ENCODE measurements at places on chromosomes 7 and 10. TPM values are rescaled to one million over a fixed set of nuclear protein-coding genes. Genes with fewer than 3 reads are reported as not detected.

The RNF133 gene
- not detected for polyA plus RNA-seq

DNA sequence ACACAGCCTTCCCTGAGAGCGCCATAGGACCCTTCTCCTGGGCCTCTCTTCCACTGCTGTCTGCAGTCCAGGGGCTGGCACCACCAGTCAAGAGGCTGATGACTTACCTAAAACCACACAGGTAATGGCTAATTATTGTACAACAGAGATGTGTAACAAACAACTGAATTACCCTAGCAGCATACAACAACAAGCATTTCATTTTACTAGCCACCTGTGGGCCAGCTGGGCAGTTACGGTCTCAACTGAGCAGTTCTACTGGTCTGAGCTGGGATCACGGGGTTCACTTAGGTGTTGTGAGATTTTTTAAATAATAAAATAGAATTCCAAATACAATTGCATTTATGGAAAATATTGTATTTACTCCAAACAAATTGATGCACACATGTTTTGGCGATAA is 431.9 kb downstream of the TNS3 start:
- no peaks in the 10 kb centered on the region for H3K27me3 ChIP-seq
- peaks cover 16% of the 10 kb centered on the region for H3K4me1 ChIP-seq
- H3K4me3 ChIP-seq: no peak overlapping the region
- no peak for DNase-seq
- H3K36me3 ChIP-seq: no peaks in the 10 kb centered on the region

DNA sequence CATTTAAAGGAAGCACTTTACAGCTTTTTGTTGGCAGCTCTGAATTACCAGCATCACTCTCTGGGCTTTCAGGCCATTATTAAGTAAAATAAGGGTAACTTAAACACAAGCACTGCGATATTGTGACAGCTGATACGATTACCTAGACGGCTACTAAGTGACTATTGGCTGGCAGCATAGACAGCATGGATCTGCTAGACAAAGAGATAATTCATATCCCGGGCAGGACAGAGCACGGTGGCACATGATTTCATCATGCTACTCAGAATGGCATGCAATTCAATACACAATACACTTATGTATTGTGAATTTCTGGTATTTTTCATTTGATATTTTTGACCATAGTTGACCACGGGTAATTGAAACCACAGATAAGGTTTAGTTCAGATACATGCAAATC is 522.0 kb upstream of the LRRN3 start:
- H3K4me3 ChIP-seq: no peak overlapping the region
- H3K27me3 ChIP-seq: no peaks in the 10 kb centered on the region
- DNase-seq: no peak
- no peaks in the 10 kb centered on the region for H3K4me1 ChIP-seq
- H3K36me3 ChIP-seq: no peaks in the 10 kb centered on the region

The FXYD4 gene
- polyA plus RNA-seq: 392 TPM

The MRC1 gene
- polyA plus RNA-seq: 3.4 TPM

DNA sequence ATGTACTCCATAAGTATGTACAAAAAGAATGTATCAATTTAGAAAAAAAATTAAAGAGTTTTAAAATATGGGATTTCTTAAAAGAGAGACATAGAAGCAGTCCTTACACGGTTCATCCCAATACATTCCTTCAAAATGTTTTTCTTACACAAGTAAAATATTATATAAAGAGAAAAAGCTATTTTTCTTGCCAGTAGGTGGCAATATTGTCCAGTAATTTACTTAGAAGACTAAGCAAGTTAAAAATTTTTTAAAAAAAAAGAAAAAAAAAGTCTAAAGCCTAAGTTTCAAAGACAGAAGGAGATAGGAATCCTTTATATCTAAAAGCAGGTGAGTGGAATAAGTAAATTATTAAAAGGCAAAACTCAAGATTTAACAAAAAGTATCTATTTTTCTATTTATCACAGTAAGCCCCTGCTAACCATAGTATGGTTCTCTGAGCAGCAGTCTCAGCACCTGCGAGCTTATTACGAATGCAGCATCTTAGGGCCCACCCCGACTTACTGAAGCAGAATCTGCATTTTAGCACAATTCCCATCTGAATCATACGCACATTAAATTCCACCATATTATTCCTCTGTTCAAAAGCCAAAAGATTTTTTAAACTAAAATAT is 240.6 kb downstream of the DGKI start:
- no peaks in the 10 kb centered on the region for H3K4me1 ChIP-seq
- no peak overlapping the region for H3K27ac ChIP-seq
- DNase-seq: no peak
- H3K27me3 ChIP-seq: no peaks in the 10 kb centered on the region
- no peak overlapping the region for H3K4me3 ChIP-seq

The STEAP4 gene
- polyA plus RNA-seq: 3.4 TPM

The TRIM73 gene
- polyA plus RNA-seq: 3.8 TPM

- peaks cover 14% of the 10 kb centered on the region for H3K4me1 ChIP-seq
- DNase-seq: no peak
- H3K27me3 ChIP-seq: no peaks in the 10 kb centered on the region
- no peak overlapping the region for H3K4me3 ChIP-seq
- no peak overlapping the region for H3K27ac ChIP-seq
- H3K36me3 ChIP-seq: no peaks in the 10 kb centered on the region
Observed at GRCh38 chr10:112902730-112903129, 47.3 kb upstream of the TCF7L2 start.

GRCh38 chr7:100612730-100613390 is 520 bp downstream of the MOSPD3 start:
- no peaks in the 10 kb centered on the region for H3K4me1 ChIP-seq
- no peak overlapping the region for H3K27ac ChIP-seq
- peak; percentile 55 for DNase-seq
- H3K27me3 ChIP-seq: no peaks in the 10 kb centered on the region
- H3K4me3 ChIP-seq: peak overlapping the region; percentile 75
- H3K36me3 ChIP-seq: no peaks in the 10 kb centered on the region

The RAB19 gene
- polyA plus RNA-seq: 0.82 TPM

The ASB4 gene
- polyA plus RNA-seq: 0.09 TPM

DNA sequence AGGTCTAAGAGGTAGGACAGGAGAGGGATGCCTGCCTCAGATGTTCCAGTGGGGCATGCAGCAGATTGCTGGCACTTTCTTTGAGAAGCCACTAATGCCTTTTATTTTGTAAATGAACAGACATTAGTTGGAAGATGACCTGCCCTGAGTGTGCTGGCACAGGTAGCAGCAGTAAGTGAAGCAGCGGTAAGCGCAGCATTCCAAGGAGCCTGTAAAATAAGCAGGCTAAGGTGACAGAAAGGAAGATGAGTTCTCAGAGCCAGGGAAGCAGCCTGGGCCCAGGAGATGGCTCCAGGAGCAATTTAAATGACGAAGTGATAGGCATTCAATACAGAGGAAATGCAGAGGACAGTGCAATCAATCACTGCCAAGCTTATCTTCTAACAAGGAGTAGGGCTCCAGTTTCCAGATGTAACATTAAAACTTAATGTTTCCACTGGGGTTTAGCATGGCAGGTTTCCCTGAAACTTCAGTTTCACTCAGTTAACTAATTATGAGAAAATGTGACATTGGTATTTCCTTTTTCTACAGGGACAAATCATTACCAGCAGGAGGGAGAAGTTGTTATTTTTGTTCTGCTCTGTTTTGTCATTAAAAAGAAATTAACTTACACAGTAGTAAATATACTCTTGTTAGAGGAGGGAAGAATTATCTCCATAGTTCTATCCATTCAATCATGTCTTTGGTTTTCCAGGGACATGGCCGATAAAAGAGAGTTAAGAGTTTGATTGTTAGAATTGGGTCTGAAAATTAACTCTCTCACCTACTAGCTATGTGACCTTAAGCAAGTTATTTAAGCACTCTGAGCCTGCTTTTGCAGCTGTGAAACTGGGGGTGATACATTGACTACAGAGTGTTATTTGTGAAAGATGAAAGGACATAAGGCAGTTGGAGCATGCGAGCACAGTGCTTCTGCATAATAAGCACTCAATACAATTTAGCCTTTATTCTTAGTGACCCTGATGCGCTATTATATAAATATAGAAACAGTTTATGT is 96.6 kb upstream of the PTN start:
- no peaks in the 10 kb centered on the region for H3K27me3 ChIP-seq
- H3K4me1 ChIP-seq: no peaks in the 10 kb centered on the region
- no peak overlapping the region for H3K27ac ChIP-seq
- no peak overlapping the region for H3K4me3 ChIP-seq
- peak; percentile 81 for DNase-seq

GRCh38 chr7:26250239-26250638 is 41.4 kb upstream of the SNX10 start:
- no peak for DNase-seq
- H3K27me3 ChIP-seq: no peaks in the 10 kb centered on the region
- no peak overlapping the region for H3K4me3 ChIP-seq
- no peaks in the 10 kb centered on the region for H3K36me3 ChIP-seq
- H3K27ac ChIP-seq: no peak overlapping the region

The CFTR gene
- polyA plus RNA-seq: 2.5 TPM

- no peaks in the 10 kb centered on the region for H3K27me3 ChIP-seq
- no peaks in the 10 kb centered on the region for H3K4me1 ChIP-seq
- H3K27ac ChIP-seq: no peak overlapping the region
- no peaks in the 10 kb centered on the region for H3K36me3 ChIP-seq
Observed at GRCh38 chr7:85423209-85423895, 236.5 kb upstream of the SEMA3D start.

The INHBA gene
- polyA plus RNA-seq: 0.49 TPM

Data from kidney (tissue), 22 donors.